ENCODE measurements at places on chromosomes 4 and X.

- no peak for DNase-seq
Observed at GRCh38 chr4:72019688-72020087, 12.1 kb upstream of the NPFFR2 start.

GRCh38 chr4:163395055-163395454 is 51.4 kb downstream of the NPY5R start:
- DNase-seq, result no peak

DNA sequence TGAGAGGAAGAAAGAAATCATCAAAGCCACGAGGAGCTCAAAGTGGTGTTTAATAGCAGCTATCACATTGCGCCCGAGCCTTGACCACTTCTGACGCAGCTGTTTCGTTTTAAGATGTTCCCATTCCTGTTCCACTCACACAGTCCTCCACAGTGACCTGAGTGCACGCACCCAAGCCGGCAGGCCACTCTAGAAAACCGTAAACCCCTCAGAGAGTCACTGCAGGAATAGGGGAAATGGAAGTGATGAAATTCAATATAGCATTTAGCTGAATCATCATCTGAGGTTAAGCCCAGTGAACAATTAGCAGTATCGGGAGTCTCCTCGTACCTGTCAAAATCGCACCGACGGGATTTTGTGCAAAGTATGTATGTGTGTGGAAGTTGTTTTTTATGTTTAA is 17.9 kb upstream of the HAND2 start:
- DNase-seq, result peak; percentile 83

- no peak for DNase-seq
Observed at GRCh38 chrX:40780082-40780481, 44.7 kb upstream of the MED14 start.

GRCh38 chrX:45557387-45557786 is 356.7 kb upstream of the DIPK2B start:
- peak; percentile 1 for DNase-seq

Data from NB4 (cell line).